ENCODE measurements at places on chromosomes 13 and 19.

GRCh38 chr19:41510484-41510883 is 65.5 kb upstream of the CEACAM21 start:
- DNase-seq: no peak

DNA sequence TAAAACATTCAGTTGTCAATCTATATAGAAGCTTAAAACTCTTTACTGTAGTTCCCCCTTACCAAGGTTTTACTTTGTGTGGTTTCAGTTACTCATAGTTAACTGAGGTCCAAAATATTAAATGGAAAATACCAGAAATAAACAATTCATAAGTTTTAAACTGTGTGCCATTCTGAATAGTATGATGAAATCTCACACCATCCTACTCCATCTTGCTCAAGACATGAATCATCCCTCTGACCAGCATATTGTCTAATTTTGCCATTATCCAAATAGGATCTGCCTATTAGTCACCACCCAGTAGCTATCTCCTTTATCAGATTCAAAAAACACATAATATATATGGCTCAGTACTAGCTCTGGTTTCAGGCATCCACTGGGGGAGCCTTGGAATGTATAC is 22.4 kb downstream of the ZNF571 start:
- no peak for DNase-seq

DNA sequence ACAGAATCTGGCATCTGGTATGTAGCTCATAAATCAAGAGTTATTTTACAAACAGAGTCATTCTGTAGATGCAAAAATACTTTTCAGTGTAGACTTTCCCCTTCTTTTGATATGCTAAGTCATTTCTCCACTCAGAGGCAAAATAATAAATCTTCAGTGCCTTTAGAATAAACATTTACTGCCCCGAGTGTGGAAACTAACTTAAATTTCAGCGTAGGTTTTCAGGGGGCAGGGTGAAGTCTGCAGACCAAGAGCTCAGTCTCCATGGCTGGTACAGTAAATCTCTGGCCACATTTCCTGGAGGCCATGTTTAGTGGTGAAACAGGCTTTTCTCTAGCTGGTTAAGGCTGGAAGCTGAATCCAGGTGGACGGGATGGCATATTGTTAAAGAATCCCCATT is 13.1 kb upstream of the ADPRHL1 start:
- DNase-seq: no peak

GRCh38 chr19:3459089-3459881 is 21.0 kb downstream of the SMIM24 start:
- no peak for DNase-seq

DNA sequence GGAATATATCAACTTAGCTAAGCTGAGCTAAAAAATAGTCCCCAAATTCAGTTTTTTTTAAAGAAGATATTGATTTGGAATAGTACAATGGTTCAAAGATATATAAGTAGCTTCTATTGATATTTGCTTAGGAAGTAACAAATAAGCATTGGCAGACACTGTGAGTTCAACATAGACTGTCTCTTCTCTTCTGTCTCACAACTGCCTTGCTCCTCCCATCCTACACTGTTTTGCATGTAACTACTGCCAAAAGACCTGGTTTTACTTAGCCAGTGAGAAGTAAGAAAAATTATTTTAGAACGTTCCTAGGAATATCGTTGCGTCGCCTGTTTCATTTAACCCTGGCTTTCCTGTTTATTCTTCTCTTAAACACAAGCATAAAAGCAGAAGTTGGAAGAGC is 859.0 kb upstream of the SPRY2 start:
- no peak for DNase-seq
